Posterior vena cava (tissue), 2 donors: ENCODE measurements at places on chromosomes 7 and 10.

DNA sequence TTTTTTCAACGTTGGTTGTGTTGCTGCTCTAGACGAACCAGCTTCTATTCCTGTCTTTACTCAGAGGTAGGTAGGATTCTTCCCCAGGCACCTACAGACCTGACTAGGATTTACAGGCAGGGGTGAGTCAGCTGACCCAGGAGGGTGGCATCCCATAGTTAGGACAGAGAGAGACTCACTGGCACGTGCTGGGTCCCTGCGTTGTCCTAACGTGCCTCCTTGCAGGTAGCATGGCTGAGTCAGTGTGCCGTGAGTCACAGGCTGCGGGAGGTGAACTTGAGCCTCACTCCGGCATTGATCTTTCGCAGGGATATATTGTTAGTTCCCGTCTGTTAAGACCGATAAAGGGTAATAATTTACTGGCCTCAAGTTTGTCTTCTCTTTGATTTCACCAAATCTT lies 96.5 kb downstream of the PFKFB3 start:
- DNase-seq: no peak

DNA sequence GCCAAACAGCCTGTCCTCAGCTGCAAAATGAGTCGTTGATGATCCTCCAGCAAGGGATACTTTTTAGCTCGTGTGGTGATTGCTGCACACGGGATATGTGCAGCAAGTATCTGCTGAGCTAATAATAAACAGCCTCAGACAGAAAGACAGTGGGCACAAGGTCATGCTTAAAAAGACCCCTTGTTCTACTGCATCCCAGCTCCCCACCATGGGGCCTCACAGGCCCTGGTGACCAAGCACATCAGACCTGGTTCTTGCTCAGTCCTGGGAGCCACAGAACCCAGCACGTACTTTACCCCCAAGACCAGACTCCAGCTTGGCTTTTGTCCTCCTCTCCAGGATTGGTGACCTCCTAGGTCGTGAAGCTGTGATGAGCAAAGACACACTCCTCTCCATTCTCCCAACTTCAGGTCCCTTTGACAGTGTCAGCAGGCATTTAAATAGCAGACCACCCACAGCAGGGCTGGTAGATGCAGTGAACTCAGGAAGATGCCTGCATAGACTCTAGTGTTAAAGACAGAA lies 50.5 kb downstream of the EGFR start:
- no peak for DNase-seq

DNA sequence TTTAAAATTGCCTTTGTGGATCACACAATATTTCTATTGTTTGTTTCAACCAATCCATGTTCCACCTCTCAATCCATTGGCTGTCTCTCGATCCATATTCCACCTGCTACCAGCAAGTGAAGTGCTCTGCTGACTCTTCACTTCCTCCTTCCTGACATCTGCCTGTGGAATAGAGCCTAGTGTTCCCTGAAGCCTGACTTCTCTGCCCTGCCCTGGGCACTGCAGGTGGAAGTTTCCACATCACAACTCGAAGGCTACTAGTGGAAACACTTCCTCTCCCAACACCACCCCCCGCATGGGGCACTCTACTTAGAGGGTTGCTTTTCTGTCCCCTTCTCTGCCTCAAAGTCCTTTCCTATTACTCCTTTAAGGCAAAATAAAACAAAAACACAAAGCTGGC lies 563.8 kb upstream of the IGFBP3 start:
- no peak for DNase-seq

- no peak for DNase-seq
These were observed 45.6 kb downstream of the NHLRC2 start for GRCh38 chr10:113899952-113900598.

- no peak for DNase-seq
These were observed 169.8 kb upstream of the MTPN start for GRCh38 chr7:136146925-136147324.

GRCh38 chr10:97796651-97797050 lies 24.9 kb upstream of the SFRP5 start:
- peak; percentile 3 for DNase-seq

DNA sequence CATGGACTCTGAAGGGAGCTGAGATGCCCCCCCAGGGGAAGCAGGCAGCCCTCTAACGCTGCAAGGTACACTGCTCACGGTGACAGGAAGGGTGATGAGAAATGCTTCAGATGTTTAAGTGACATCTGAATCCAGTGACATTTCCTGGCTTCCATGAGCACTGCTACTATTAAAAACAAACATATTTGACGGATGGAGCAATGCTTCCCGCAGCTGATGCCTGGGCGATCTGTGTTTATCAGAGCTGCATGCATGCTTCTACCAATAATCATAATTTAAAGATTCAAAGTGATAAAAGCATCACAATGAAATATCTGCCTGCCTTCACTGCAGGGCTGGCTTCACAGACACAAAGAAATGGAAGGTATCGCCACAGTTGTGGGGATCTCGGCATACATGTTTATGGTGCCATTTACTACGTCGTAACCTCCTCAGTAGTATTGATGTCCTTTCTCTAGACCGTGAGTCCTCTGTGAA lies 66.1 kb upstream of the AOAH start:
- DNase-seq: no peak

DNA sequence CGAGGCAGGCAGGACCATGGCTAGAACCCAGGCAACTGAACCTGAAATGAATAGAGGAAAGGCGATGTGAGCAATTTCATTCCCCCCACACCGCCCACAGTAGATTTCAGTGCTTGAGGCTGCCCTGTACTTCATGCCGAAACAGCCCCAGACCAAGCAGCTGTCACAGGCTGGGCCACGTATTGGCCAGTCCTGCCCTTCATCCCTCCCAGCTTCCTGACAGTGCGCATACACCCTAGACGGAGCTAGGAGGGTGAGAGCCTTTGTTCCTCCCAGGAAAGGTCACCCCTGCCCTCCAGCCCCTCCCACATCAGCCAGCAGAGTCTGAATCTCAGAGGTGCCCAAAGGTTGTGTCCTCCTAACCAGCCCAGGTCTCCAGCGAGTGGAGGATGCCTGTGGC lies 98.8 kb downstream of the ZMIZ1 start:
- DNase-seq: no peak

GRCh38 chr10:119849944-119850343 lies 22.7 kb downstream of the MCMBP start:
- DNase-seq: no peak

DNA sequence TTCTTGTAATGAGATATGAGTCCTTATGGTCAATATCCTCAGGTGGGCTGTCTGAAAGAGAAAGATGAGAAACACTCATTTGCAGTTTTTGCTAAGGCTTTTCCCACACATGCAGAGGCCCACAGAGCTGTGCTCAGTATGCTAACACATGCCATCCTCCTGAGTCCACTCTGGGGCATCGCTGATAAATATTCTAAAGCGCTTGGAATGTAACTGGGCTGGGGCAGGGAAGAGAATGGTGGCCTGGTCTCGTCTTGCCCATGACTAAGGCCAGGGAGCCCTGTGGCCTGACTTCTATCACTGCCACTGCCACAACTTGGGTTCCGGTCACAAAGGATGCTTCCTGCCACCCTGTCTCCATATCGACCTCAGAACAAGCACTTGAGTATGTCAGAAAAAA lies 199.7 kb upstream of the FRMD4A start:
- no peak for DNase-seq

DNA sequence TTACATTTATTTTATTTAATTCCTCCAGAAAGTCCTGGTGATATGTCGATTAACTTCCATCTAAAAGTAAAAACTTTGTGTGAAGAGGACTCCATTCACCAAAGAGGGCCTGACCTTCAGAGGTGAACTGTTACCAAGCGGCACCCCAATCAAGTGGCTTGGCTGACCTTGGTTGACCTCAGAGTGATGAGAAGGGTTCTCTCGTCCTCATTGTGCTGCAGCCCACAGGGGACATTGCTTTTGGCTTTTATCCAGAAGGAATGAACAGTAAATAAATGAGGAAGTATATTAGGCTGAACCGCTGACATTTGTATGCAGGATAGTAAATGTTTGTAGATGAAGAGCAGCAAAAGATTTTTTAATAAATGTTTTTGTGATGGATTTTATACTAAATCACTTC lies 172.4 kb upstream of the MKI67 start:
- no peak for DNase-seq

GRCh38 chr10:87507879-87508483 lies 3.3 kb downstream of the MINPP1 start:
- no peak for DNase-seq
